ENCODE measurements at places on chromosomes 6 and 20.

DNA sequence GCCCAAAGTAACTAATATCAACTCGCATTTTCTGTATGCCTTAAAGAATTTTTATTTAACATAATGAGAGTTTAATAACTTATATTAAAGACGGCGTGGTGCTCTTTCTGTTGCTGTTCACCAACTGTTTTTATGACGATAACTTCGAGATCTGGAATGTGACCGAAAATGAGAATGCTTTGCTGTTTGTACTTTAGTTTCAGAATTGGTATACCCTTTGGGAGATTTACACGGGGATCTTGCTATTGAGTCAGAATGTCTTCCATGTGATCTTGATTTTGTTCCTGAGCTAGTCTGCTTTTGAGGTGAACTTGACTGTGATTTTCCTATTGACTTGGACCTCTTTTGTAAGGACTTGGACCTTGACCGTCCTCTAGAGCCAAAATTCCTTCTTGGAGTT, 17.9 kb downstream of the PNRC1 start:
- no peak for DNase-seq

GRCh38 chr6:166381381-166381732, 1.4 kb downstream of the MPC1 start:
- DNase-seq: no peak

DNA sequence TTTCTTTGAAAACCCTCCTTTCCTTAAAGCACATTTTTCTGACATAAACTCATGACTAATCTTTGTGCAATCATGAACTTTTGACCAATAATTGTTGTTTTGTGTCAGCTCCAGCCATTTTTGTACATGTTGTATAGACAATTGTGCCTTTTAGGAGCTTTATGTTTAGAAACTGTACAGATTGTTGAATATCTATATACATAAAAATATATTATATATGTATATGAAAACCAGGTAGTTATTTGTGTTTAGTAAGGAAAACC, 125.7 kb upstream of the EDN1 start:
- DNase-seq: no peak

DNA sequence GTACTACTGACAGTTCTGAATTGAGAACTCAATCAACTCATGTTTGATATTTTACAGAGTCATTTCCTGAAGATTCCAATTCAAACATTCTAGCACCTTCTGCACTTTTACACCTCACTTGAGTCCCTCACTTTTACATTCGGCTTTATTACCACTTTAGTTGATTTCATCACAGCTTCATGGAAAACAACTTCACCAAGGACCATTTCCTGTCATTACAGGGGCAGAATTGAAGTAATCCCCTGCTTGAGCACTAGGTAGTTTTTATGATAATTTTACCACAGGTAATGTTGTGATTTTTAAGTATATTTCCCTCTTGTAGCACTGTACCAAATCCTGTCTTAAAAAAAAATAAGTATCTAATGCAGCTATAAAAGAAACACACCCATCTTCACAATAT, 312.9 kb downstream of the BTBD9 start:
- DNase-seq: no peak

- no peak for DNase-seq
Measured at GRCh38 chr6:134374491-134375219, 56.7 kb upstream of the SGK1 start.

- DNase-seq: no peak
Measured at GRCh38 chr6:145669627-145670034, 65.7 kb downstream of the EPM2A start.

- DNase-seq: no peak
Measured at GRCh38 chr20:53631909-53632662, 38.4 kb upstream of the ZNF217 start.

- no peak for DNase-seq
Measured at GRCh38 chr6:90385759-90386313, 89.2 kb upstream of the BACH2 start.

DNA sequence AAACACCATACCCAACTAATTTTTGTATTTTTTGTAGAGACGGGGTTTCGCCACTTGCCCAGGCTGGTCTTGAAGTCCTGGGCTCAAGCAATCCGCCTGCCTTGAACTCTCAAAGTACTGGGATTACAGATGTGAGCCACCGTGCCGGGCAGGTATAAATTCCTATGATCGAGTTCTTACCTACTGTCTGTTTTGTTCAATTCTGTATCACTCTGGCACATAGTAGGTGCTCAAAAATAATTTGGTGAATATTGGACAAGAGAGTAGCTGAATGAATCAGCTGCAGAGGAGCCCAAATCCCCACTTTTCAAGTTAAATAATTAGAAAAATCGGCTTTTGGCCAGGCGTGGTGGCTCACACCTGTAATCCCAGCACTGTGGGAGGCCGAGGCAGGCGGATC, 13.7 kb upstream of the ZMYND8 start:
- no peak for DNase-seq

DNA sequence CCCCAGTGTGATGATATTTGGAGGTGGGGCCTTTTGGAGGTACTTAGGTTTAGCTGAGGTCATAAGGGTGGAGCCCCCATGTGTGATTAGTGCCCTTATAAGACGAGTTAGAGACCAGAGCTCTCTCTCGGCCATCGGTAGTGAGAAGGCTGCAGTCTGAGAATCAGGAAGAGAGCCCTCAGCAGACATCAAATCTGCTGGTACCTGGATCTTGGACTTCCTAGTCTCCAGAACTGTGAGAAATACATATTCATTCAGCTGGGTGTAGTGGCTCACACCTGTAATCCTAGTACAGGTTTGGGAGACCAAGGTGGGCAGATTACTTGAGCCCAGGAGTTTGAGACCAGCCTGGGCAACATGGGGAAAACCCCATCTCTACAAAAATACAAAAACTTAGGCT, 48.7 kb upstream of the DDR1 start:
- DNase-seq: no peak

- peak; percentile 88 for DNase-seq
Measured at GRCh38 chr6:119349361-119350201, at the start of gene MAN1A1. MAN1A1 (minus strand) TSS chr6:119349761; CDS start chr6:119349065, 696 bp downstream.

DNA sequence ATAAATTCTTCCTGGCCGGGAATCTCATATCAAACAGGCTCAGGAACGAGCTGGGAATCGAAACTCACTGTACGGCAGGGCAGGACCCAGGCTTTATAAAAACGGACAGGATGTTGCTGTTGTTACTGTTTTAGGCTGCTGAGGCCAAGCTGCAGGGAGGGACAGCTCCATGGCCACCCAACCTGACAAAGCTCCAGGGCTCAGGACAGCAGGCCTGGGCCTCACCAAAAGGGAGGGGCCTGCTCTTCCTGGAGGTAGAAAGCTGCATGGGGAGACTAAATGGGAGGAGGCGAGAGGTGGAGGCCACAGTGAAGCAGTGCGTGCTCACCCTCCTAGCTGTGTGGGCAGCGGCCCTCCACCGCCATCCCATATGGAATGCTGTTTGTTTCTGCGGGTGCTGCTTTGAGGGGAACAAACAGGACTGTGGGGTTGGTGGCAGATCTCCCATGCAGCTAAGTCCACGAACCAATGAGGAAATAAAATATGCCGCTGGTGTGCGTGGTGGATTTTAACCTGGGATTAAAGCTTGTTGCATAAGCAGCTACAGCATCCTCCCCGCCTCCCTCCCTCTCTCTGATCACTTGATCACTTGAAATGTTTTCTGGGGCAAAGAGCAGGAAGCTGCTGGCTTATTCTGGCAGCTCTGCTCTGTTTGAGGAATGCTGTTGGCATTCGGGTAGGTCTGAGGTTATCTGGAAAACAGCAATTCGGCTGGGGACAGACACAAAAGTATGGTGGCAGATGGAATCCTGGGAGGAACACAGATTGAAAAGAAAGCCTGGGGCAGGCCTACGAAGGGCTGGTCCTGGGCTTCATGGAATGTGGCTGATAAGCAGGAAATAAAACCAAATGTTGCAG, 2.4 kb upstream of the ZMYND8 start:
- DNase-seq: peak; percentile 93

GRCh38 chr20:47708140-47708807, 77.0 kb downstream of the SULF2 start:
- DNase-seq: peak; percentile 89

DNA sequence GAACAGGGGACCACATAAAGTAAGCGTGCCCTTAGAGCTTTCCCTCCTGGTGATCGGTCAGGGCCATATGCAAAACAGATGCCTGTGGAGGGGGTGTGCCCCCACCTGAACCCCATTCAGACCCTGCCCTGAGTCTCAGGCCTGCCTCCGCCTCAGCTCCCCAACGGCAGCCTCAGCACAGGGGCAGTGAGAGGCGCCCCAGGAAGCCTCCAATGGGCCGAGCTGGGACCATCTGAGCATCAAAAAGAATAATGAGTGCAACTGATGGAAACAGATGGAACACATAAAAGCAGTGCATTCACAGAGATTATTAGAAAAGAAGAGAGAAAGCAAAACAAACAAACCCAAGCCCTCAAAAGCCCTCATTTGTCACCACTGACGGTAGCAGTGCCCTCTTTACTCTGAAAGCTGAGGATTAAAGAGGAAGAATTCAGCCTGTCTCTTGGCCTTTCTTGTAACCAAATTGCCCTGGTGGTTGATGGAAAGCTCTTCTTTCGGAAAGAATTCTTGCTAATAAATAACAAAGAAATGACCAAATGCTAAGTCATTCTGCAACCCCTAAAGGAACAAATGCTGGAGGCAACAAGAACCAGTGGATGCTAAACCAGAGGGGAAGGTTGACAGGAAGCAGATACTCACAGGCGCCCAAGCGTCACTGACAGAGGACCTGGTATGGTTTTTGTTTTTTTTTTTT, 6.8 kb downstream of the ADISSP start:
- DNase-seq: no peak

DNA sequence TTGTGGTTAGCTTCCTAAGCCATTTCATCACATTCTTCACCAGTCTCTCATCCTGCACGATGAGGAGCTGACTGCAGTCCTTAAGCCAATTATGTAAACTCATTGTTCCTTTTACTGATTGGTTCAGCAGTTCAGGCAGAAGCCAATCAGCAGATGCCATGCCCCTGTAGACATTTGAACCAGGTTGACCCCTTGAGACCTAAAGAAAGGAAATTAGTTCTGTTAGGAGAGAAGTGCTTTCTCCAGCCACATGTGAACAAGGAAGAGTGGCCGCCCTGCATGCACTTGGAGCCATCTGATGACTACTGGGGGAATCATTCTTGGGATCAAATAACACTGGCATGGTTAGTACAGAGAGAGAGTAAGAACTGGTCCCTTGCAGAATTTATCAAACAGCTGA, 535.2 kb upstream of the ID4 start:
- no peak for DNase-seq

GRCh38 chr6:11497881-11498280, 39.7 kb upstream of the TMEM170B start:
- DNase-seq: peak; percentile 28

- no peak for DNase-seq
Measured at GRCh38 chr6:45109551-45109950, 218.6 kb upstream of the RUNX2 start.

DNA sequence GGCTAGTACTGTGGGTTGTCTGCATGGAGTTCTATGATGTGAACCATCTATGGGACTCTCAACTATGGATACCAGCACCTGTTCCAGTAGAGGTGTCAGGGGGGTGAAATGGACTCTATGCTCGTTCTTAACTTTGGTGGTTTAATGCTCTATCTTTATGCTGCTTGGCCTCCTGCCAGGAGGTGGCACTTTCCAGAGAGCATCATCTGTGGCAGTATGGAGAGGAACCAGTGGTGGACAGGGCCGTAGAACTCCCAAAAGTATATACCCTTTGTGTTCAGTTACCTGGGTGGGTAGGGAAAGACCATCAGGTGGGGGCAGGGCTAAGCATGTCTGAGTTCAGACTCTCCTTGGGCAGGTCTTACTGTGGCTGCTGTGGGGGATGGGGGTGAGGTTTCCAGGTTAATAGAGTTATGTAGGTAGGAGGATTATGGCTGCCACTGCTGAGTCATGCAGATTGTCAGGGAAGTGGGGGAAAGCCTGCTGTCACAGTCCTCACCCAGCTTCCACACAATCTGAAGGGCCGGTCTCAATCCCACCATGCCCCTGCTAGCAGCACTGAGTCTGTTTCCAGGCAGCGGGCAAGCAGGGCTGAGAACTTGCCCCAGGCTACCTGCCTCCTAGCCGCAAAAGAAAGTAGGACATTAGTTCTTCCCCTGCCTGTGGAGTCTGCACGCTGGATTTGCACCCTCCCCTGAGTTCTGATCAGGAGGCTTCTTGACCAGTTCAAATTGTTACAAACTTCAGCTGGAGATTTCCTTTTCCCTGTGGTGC, 284.0 kb downstream of the KCNQ5 start:
- DNase-seq: no peak

GRCh38 chr6:76742919-76743318, 670.5 kb upstream of the IMPG1 start:
- no peak for DNase-seq

DNA sequence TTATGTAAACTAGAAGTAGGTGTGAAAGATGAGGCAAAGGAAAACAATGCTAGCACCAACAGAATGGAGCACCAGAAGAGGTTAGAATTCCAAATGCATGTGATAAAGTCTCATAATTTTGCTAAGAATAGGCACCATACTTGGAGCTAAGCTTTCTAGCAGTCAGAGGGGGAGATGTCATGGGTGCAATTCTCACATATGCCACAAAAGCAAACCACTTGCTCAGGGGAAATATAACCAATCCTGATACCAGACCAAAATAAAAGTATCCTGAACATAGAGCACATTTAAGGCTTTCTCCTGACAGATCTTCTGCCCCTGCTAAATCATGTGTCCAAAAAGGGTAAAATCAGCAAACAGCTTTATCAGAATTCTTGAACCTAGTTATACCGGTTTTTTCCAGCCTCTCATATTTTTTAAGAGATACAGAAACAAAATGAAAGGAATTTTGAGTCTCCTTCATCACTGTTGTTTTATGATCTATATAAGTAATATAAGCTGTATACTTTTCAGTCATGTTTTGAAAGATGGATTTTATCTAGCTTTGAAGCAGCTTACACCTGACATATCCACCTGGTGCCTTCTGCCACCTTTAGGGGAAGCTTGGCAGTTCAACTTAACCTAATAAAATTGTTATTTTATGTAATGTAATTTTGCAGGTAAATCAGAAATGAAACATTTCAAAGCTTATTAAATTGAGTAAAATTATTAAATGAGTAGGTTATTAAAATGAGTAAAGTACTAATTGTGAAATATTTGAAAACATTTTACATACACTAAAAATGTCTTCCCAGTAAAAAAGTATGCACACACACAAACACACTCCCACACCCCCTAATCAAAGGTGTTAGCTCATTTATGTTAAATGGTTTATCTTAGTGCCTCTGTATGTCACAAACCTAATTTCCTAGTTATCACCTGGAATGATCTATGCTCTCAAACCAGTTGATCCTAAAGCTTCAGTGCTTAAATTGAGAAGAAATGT, 2.8 kb downstream of the SPO11 start:
- no peak for DNase-seq

- no peak for DNase-seq
Measured at GRCh38 chr20:34729416-34729815, 25.3 kb downstream of the TP53INP2 start.
